ENCODE measurements at places on chromosomes 3 and 15.

- DNase-seq: no peak
Measured at GRCh38 chr3:195708626-195709481, 11.9 kb upstream of the MUC20 start.

- DNase-seq: no peak
Measured at GRCh38 chr3:82736696-82737277, 975.3 kb upstream of the GBE1 start.

DNA sequence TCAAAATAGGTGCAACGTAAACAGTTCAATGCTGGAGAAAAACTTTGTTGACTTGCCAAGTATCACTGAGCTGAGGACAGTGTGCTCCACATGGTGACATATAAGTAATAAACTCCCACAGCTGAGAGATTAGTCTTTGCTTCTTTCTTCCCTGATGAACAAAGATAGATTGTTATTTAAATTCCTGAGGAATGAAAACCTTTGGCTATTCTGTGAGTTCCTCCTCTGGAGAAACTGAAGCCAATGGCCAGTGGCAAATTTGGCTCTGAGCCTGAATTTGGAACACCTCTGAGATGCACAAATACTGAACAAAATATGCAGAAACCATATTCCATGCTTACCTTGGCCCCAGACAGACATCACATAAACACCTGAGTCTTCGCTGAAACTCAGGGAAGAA lies 63.3 kb downstream of the RPL22L1 start:
- DNase-seq: no peak

DNA sequence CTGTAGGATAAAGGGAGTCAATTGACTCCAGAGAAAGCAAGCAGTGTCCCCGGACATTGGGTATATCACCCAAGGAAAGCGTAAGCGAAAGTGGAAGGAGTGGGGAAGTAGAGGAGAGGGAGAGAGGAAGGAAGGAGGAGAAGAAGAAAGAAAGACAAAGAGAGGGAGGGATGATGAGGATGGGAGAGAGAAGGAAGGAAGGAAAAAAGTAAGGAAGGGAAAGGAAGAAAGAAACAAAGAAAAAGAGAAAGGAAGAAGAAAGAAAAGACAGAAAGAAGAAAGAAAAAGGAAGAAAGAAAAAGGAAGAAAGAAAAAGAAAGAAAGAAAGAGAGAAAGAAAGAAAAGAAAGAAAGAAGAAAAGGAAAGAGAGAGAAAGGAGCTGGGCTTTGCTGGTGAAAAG lies 839 bp downstream of the DNASE1L3 start:
- no peak for DNase-seq

DNA sequence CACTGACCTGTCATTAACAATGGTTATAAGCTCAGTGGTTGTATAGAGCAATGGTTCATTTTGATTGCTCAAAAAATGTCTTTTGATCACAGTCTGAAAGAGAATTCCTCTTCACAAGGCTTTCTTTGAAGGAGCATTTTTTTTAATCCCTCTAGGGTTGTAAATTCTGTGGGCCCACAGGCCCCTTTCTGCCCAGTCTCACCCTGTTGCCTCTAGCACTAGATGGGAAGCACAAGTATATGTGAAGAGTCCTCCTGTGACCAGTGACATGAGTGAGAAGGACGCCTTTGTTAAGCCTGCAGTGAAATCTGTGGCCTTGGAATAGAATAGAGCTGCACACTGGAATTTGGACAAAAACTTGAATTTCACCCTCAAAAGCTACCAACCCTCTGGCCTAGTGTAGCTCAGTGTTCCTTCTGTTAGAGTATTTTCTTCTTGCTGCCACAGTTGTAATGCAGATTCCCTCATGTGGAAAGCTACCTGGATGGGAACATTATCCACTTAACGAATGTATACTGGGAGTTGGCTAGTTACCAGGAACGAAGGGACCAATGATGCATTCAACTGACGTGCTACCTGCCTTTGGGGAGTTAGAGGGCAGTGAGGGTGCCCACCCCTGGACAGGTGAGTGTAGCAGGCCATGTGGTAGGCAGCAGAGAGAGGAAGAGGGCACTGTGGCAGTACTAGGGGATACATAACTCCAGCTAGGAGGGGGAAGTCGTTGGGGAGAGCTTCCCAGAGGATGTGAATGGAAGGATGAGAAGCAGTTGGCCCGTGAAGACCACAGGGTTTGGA lies 28.3 kb upstream of the RYR3 start:
- DNase-seq: no peak

GRCh38 chr15:26729581-26729980 lies 43.3 kb downstream of the GABRB3 start:
- no peak for DNase-seq

DNA sequence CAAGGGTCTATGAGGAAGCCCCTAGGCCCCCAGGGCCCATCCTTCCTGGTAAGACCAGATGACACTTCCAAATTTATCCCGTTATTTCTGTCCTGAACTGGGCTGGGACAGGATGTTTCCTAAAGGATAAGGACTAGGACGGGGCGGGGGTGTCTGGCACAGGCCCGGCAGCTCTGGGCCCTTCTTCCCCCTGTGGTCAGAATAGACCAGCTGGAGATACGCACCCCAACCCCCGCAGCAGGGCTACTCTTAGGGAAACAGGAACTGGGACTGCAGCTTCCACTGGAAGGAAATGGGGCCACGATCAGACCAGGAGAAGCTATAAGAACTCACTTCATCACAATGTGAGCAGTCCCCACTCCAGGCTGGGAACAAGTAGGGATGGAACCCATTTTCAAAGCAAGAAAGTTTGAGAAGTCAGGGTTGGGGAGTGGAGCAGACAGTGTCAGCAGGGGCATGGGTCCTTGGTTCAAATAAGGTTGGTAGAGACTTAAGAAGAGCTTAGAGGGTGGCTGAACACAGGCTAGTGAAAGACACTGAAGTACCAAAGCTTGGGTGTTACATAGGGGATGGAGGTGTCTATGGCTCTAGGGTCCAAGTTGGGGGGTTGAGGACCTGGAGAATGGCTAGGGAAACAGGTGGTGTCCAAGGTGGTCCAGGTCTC lies 1.1 kb downstream of the NCKIPSD start:
- DNase-seq: no peak

DNA sequence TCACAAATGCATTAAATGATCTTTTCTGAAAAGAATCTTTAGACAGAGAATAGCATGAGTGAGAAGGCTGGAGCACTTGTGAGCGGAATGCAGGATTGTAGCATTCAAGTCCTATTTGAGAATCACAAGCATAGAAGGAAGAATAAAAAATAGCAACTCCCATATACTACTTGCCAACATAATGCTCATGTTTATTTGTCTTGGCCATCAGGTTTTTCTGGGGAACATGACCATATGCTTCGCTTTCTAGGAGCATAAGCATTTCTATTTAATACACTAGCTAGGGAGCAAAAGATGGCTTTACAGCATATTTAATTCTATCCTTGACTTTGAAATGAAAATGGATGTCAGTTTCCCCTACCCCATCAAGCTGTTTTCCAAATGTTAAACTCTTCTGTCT lies 170.3 kb upstream of the MITF start:
- DNase-seq: no peak

- DNase-seq: no peak
Measured at GRCh38 chr15:100692246-100692645, 89.9 kb downstream of the ASB7 start.

DNA sequence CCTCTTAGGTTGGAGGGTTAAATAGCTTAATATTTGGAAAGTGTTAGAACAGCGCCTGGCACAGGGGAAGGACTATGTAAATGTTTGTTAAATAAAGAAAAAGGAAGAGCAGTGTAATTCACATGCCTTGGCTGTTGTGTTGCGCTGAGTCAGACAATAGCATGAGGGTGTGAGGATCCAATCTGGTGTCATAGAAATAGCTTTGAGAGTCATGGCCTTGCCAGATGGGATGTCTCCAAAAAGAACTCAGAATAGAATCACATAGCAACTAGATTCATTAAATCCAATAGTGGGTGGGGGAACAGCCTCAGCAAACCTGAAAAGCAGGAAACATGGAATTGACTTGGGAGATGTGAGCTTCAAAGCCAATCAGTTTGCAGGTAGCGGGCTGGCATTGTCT lies 3.9 kb upstream of the RBSN start:
- DNase-seq: no peak
